ENCODE measurements at places on chromosomes 7 and 10.

DNA sequence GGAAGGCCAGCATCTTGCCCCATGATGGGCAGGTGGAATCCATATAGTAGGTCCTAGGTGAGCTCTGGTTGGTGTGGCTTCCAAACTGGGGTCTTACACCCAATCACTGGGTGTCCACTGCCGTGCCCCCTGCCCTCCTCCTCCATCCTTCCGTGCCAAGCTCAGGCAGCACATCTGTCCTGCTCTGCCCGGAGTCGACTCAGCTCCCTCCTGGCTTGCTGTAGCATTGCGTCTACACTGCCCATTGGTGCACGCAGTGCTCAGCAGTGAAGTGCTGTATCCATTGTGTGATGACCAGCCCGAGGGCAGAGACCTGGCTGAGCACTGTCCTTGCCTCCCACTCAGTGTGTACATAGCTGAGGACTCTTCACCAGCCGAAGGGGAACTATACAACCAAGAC, 148.4 kb downstream of the ADAM12 start:
- no peak for DNase-seq

GRCh38 chr7:13751766-13752165, 237.7 kb downstream of the ETV1 start:
- no peak for DNase-seq

- peak; percentile 86 for DNase-seq
Observed at GRCh38 chr10:91683975-91684374, 51.1 kb upstream of the PPP1R3C start.

- no peak for DNase-seq
Observed at GRCh38 chr7:55247428-55247827, 117.7 kb upstream of the LANCL2 start.

DNA sequence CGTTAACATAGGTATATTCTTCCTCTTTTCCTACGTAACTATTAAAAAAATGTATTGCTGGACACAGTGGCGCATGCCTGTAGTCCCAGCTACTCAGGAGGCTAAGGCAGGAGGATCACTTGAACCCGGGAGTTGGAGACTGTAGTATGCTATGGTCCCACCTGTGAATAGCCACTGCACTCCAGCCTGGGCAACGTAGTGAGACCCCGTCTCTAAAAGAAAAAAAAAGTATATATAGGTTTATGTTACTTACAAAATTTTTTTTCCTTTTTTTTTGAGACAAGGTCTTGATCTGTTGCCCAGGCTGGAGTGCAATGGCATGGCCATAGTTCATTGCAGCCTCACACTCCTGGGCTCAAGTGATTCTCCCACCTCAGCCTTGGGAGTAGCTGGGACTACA, 5.6 kb downstream of the NUB1 start:
- DNase-seq, result no peak

DNA sequence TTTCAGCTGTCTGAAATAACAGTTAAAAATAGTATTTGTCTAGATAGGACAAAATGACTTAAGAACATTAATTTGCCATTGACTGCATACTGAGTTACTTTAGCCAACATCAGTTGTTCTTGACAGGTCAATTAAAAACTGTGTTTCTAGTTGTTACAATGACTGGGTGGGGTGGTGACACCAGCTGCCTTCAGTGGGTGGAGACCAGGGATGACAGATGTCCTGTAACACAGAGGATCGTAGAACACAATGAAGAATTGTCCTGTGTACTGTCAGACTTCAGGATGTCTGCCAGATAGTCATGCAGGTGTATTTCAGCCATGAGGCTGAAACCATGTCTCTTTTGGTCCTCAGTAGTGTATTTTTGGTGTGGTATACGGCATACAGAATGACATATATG, 24.4 kb downstream of the TRUB1 start:
- no peak for DNase-seq

DNA sequence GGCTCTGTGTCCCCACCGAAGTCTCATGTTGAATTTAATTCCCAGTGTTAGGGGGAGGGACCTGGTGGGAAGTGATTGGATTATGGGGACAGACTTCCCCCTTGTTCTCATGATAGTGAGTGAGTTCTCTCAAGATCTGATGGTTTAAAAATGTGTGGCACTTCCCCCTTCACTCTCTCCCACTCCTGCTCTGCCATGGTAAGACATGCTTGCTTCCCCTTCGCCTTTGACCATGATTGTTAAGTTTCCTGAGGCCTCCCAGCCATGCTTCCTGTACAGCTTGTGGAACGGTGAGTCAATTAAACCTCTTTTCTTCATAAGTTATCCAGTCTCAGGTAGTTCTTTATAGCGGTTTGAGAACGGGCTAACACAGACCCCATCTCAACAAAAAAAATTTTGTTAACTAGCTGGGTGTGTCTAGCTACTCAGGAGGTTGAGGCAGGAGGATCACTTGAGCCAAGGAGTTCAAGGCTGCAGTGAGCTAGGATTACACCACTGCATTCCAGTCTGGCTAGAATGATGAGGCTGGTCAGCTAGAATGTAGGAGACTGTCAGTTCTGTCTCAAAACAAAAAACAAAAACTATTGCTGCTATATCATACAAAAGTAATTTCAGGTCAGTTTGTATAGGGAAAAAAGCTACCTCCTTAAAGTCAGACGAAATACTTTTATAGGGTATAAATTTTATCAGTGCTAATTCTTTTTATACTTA, 57.7 kb downstream of the ATAD1 start:
- no peak for DNase-seq

DNA sequence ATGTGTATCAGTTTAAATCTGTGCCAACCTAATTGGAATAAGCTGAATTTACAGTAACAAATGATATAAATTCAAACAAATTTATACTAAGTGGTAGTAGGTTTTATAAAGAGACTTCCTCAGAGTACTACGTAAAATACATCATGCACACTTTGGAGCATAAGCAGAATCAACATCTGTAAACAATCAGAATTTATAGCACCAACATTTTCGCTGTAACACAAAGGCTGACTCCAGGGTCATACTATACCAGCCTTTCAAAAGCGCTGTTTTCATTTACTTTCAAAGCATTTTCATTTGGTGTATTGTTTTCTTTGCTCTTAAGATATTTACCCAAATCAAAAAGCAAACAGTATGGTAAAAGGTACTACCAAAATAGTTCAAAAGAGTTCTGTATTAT, 29.3 kb upstream of the TMEM168 start:
- DNase-seq, result no peak

GRCh38 chr10:96452494-96453153, 61.1 kb downstream of the TLL2 start:
- DNase-seq, result no peak

DNA sequence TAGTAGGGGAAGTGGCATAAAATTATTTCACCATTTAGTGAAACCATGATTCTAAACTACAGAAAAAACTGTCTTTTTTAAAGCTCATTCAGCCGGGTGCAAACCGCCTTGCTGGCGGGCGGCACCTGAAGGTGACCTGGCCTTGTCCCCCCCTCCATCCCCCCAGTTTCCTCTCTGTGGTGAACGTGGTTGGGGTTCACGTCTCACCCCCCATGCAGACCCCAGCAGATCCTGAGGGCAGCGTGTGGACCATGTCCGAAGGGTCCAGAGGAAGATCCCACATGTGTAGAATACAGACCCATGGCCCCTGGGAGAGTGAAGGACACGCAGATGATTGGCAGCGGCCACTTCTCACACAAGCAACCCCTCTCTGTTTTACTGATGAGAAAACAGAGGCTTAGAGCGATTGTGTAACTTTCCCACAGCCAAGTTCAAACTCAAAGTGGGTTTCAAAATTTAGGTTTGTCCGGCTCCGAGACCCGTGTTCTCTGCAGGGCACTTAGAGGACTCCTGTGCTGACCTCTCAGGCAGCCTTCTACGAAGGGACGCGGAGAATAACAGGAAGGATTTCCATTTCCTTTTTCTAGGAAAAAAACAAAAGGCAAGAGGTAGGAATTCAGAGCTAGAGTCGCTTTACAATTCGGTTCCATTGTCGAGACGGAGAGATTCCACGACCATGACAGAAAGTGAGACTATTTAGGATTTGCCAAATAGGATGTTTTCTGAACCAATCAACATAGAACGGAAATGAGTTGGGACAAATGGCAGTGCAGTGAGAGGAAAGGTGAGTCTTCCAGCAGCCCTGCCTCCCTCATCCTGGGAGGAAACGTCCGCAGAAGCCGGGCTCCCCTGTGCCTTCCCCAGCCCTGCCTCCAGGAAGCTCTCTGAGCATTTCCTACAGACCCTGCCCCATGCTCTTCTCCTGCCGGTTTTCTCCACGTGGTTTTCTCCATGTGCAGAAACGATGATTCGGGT, 67.6 kb upstream of the PITRM1 start:
- no peak for DNase-seq

GRCh38 chr7:39621784-39622411, 1.5 kb upstream of the RALA start:
- DNase-seq, result no peak

GRCh38 chr10:105956550-105956949, 1208.0 kb downstream of the SORCS1 start:
- no peak for DNase-seq

DNA sequence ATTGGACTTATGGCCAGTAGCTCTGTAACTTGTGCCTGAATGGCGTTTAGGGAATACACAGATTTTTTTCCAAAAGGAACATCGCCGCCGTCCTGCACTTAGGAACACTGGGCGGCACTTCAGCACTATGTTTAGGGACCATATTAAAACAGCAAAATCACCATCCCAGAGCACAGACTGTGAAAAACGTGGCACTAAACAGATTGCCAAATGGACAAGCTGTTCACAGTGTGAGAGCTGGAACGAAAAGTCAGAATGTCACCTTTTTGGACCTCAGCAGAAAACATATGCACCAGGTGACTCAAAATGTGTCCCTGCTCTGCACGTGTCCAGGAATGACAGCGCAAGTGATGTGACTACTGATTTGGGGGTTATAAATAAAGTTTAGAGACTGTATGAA, 87.9 kb downstream of the ODAD2 start:
- no peak for DNase-seq

DNA sequence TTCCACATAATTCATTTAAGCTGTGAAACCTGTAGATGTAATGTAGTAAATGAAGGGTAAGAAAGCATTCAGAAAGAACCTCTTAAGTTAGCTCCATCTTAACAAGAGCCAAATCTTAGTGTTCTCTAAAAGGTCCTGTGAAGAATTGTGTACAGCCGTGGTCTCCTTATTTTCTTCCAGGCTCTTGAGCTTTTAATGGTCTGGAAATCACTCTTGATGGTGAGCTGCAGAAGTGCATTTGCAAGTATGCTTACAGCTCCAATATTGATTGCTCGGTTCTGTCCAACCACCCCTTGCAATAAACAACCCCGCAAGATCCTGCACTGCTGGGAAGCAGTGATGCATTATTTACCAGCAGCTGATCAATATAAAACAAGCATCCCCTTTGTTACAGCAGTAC, 690.8 kb upstream of the FZD8 start:
- DNase-seq, result no peak

DNA sequence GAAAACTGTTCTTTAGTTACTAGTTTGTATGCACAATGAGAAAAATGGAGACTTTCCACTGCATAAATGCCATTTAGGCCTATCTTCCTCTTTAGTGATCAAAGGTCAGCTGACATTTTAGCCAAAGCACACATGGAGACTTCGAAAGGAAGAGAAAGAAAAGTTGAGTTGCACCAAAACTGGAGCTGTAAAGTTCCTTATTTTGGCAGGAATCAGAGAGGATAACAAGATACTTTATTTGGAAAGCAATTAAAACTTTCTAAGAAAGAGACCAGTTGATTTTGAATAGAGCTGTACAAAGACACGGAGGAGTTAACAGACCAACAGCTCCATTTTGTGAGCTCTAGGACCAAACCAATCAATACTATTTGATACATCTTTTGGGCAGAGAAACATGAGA, 14.2 kb downstream of the ENTPD7 start:
- no peak for DNase-seq

DNA sequence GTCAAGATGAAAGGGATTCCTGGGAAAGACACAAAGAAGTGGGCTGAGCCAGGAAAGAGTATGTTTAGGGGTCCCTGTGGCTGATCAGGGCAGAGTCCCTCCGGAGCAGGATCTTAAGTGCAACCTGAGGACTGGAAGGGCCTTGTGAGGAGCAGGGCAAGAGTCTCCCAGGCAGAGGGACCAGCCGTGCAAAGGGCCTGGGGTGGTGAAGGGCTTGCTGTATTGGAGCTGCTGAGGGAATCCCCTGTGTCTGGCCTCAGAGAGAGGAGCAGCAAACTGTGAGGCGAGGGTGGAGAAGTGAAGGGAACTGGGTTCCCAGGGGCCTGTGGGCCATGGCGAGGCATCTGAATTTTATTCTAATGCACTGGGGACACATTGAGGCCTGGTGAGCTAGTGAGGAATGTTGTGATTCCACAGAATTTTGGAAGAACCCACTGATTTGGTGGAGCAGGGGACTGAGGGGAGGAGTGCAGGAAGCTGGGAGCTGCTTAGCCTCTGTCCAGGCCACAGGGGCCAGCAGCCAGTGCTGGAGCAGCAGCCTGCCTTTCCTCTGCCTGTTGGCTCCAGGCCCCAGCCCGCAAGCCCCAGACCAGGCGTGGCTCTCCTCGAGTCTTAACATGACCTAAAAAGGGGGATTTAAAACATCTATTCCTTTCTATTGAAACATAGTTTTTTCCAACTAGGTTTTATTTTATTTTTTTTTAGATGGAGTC, 138.4 kb upstream of the IGFBP3 start:
- no peak for DNase-seq

- no peak for DNase-seq
Observed at GRCh38 chr10:109019001-109019424, 904.3 kb downstream of the XPNPEP1 start.

GRCh38 chr7:16589881-16590280, 55.7 kb downstream of the ANKMY2 start:
- no peak for DNase-seq

- no peak for DNase-seq
Observed at GRCh38 chr10:96835899-96836298, 3.8 kb downstream of the LCOR start.

- no peak for DNase-seq
Observed at GRCh38 chr7:1817061-1817712, 147.1 kb downstream of the ELFN1 start.

DNA sequence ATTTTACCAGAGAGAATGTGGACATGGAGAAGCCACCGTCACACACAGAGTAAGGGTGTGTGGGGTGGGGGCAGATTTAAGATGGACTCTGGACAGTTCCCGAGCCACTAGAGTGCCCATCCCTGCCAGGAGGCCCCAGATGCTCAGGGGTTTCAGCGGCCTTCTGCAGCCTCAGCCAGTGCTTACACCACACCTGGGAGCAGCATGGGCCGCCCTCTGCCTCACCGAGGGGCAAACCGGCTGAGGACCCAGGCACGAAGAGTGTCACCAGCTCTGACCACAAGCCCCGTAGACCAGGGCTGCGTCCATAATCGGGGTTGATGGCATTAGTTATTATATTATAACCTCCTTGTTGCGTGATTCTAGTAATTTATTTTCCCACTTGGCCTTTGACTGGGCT, 6.7 kb upstream of the MNX1 start:
- no peak for DNase-seq

GRCh38 chr7:40057292-40057691, 77.1 kb downstream of the MPLKIP start:
- no peak for DNase-seq

DNA sequence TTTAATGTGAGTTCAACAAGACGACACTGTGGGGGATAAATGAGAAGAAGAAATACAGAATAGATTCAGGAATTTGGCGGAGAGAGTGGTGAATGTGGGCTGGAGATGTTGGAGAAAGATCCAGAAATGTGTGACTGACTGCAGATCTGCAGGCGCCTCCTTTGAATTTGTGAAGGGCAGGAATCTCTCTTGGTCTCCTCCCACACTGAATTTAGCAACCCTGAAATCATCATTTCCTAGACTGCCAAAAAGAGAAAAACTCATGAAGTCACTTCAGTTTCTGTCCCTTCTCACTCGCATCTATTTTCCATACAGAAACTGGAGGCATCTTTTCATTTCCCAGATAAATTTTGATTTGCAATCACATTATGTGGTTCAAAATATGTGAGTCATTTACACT, 128.7 kb downstream of the GNAI1 start:
- DNase-seq, result no peak

Measured in RWPE1 (cell line).